ENCODE measurements at places on chromosomes 6 and 20.

DNA sequence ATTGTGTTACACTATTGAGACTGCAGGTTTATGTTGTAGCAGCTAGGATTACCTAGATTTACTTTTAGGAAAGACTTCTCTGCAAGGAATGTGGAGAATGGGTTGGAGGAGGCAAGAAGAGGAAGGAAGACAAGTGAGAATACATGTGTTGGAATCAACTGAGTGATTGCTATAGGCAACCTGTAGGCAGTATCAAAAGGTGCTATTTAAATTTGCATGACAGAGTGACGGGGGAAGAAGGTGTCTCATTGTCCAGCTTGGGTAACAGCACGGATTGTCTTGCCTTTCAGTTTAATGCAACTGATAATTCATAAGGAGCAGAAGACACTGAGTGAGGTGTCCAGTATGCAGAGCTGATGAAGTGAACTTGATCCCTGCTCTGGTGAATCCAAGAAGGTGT is 19.4 kb downstream of the SERPINB9 start:
- no peak overlapping the region for H3K27ac ChIP-seq
- no peak overlapping the region for H3K4me3 ChIP-seq
- H3K36me3 ChIP-seq = peaks cover 3% of the 10 kb centered on the region

DNA sequence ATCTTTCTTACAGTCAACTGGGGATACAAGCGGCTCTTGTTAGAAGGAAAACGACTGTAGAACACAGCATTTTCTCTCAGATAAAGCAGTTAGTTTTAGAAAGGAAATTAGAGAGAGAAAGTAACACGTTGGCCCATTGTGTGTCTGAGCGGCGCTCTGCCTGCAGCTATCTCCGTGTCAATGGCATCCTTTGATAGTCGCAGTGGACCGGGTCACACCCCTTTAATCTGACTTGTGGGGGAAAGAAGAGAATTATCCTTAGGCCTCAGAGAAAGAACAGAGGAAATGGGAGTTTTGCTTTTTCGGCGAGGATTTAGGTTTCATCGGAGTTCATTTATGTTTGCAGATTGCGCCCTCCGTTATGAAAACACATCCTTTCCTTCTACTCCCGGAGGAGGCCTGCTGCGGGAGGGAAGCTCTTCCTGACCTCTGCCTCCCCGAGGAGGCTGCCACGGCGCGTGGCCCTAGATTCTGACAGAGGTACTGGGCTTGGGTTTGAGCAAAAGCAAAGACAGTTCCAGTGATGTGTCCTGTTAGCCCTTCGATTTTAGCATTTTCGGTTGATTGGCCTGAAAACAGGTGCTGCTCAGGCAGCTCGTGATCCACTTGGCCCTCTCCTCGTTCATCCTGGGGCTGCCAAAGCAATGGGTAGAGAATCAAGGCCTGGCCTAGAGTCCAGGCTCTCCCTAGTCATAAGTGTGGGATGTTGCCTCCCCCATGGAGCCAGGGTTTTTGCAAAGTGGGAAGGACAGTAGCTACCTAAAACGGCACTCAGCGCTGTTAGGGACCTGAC is 74.9 kb downstream of the ZDHHC14 start:
- H3K27me3 ChIP-seq = no peaks in the 10 kb centered on the region
- no peak overlapping the region for H3K4me3 ChIP-seq
- peaks cover 6% of the 10 kb centered on the region for H3K4me1 ChIP-seq
- H3K36me3 ChIP-seq = no peaks in the 10 kb centered on the region

DNA sequence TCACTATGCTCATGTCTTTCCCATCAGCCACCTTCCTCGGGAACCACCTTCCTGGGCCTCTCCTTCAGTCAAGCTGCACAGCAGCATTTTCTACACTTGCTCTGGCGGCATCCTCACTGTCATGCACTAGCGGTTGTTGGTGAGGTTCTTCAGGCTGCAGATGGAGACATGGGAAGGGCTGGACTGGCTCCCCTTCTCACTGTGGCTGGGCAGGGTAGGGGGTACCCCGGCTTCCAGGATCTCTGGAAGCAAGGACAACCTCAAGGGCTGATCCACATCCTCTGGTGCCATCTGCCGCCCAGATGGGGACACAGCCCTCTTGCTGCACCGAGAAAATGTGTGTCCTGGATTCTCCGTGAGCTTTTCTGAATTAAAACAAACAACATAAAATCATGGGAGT is 180.1 kb upstream of the RNF24 start:
- no peaks in the 10 kb centered on the region for H3K27me3 ChIP-seq
- no peak overlapping the region for H3K27ac ChIP-seq
- no peaks in the 10 kb centered on the region for H3K36me3 ChIP-seq
- no peak for DNase-seq
- H3K4me1 ChIP-seq = no peaks in the 10 kb centered on the region

- H3K4me1 ChIP-seq = no peaks in the 10 kb centered on the region
- H3K36me3 ChIP-seq = no peaks in the 10 kb centered on the region
- no peaks in the 10 kb centered on the region for H3K27me3 ChIP-seq
- H3K27ac ChIP-seq = no peak overlapping the region
These were observed 102.4 kb downstream of the F13A1 start for GRCh38 chr6:6217855-6218758.

GRCh38 chr6:41439524-41440418 is 104.4 kb downstream of the NCR2 start:
- peaks cover 38% of the 10 kb centered on the region for H3K4me1 ChIP-seq
- no peaks in the 10 kb centered on the region for H3K36me3 ChIP-seq
- peak; percentile 8 for DNase-seq
- H3K4me3 ChIP-seq = no peak overlapping the region

Data from effector memory CD4-positive, alpha-beta T cell (primary cell).